Mucosa of gallbladder (tissue), 1 donor: ENCODE measurements at places on chromosomes 12 and 14. TPM values are rescaled to one million over a fixed set of nuclear protein-coding genes. Genes with fewer than 3 reads are reported as not detected.

GRCh38 chr12:50021031-50021430 is 4.3 kb downstream of the RACGAP1 start:
- no peak for DNase-seq

DNA sequence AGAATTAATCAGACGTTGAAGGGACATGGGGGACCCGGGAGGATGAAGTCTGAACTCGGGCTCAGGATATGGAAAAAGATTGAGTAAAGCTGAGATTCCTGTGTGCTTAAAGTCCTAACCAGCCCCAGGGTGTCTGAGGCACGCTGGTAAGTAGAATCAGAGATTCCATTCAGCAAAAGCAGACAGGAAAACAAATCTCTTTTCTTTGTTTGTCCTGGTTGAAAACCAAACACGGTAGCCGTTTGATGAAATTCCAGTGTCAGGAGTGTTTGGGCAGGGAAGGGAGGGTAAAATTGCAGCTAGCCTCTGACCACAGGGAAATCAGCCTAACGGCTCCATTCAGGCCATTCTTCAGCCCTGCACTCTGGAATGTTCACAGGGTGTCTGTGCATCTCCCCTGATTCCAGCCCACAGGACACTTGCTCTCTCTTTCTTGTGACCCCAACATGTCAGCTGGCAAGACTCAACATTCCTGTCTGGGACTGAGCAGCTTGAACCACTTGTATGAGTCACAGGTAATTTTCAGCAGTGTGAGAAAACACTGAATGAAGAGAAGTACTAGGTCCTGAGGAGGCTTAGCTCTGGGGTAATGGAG is 31.0 kb downstream of the NINJ2 start:
- DNase-seq = no peak

- DNase-seq = no peak
These were observed 10.6 kb downstream of the METAP2 start for GRCh38 chr12:95484524-95484923.

Gene SLC25A21
- 1.6 TPM for total RNA-seq
